ENCODE measurements at places on chromosomes 4 and X. TPM values are rescaled to one million over a fixed set of nuclear protein-coding genes. Genes with fewer than 3 reads are reported as not detected.
A peak's percentile ranks its signal among the peaks of the same experiment; 100 is the strongest.

DNA sequence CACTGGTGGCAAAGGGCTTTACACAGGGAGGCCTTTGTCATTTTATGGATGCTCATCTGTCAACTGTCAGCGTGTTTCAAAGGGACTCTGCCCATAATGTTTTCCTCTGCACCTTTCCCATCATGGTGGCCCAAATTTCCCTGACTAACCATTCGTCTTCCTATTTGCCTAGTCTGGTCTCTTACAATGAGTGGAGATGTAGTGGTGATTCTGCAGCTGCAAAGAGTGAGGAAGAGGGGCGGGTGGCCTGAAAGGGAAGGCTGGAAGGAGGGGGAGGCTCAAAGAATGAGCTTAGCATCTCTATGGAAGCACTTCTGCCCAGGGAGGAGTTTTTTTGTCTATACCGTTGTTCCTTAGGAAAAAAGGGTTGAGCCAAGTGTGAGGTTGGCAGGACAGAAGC is 447.5 kb downstream of the NKX6-1 start:
- DNase-seq = no peak

GRCh38 chr4:143386812-143387211 is 50.1 kb downstream of the GAB1 start:
- DNase-seq = peak; percentile 39

DNA sequence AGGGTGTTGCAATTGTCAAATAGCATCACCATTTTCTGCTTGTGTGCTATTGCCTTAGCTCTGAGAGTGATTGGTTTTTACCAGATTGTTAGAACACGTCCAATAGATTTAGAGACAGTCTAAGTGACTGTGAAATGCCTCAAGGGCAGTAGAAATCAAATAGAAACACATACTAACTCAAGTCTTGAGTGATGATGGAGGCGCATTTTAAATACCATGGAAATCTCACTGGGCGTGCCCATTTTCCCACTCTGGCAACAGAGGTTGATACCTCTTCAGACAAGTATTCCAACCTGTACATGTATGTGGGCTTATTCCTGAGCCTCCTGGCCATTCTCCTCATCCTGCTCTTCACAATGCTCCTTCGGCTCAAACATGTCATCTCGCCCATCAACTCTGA is 7.2 kb downstream of the SERTM2 start:
- no peak for DNase-seq

- DNase-seq = peak; percentile 74
Observed at GRCh38 chr4:76856243-76857073, 41.5 kb downstream of the SOWAHB start.

Gene TRAM1L1
- polyA plus RNA-seq = 2.6 TPM
